Activated CD4-positive, alpha-beta memory T cell treated with anti-CD3 and anti-CD28 coated beads for 36 hours (primary cell): ENCODE measurements at places on chromosomes 16 and 17. TPM values are rescaled to one million over a fixed set of nuclear protein-coding genes. Genes with fewer than 3 reads are reported as not detected.

The SYNGR2 gene
- total RNA-seq = 79.2 TPM

The TEFM gene
- 11.4 TPM for total RNA-seq

DNA sequence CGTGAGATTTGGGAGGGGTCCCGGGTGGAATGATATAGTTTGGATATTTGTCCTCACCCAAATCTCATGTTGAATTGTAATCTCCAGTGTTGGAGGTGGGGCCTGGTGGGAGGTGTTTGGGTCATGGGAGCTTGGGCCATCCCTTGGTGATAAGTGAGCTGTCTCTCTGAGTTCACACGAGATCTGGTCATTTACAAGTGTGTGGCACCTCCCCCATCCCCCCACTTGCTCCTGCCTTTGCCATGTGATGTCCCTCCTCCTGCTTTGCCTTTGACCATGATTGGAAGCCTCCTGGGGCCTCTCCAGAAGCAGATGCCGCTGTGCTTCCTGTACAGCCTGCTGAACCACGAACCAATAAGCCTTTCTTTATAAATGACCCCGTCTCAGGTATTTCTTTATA, 21.3 kb upstream of the BAIAP2 start:
- H3K27me3 ChIP-seq = no peaks in the 10 kb centered on the region
- H3K4me3 ChIP-seq = no peak overlapping the region
- no peak for DNase-seq
- peaks cover 12% of the 10 kb centered on the region for H3K4me1 ChIP-seq
- H3K36me3 ChIP-seq = peaks cover 3% of the 10 kb centered on the region
- no peak overlapping the region for H3K27ac ChIP-seq

DNA sequence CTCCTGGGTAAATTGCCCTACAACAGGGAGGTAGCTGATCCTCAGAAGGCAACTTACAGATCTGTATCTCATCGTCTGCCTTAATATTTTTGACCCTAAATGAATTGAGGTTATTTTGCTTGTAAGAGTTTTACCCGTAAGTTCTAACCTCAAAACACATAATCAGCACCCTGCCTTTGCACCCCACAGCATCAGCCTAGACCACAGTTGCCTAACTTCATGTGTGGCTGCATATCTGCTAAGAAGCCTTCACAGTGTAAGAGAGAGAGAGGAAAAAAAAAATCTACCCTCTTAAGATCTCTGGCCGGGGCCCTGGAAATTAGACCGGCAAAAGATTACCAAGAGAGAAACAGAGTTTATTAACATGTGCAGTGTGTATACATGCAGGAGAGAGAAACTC, 76.9 kb downstream of the ARHGAP44 start:
- H3K36me3 ChIP-seq = no peaks in the 10 kb centered on the region
- no peaks in the 10 kb centered on the region for H3K27me3 ChIP-seq
